ENCODE measurements at places on chromosomes 12 and 14. TPM values are rescaled to one million over a fixed set of nuclear protein-coding genes. Genes with fewer than 3 reads are reported as not detected.

Gene LRRIQ1
- polyA plus RNA-seq: 0.07 TPM

GRCh38 chr12:104596134-104596799 lies 139.5 kb downstream of the CHST11 start:
- DNase-seq: peak; percentile 54

GRCh38 chr12:131507094-131507493 lies 203.8 kb upstream of the SFSWAP start:
- DNase-seq: no peak

- DNase-seq: no peak
Observed at GRCh38 chr14:96597680-96598079, 95.5 kb downstream of the PAPOLA start.

- no peak for DNase-seq
Observed at GRCh38 chr12:28460420-28461130, 270.3 kb downstream of the CCDC91 start.
